Amniotic epithelial cell (primary cell): ENCODE measurements at places on chromosomes 1 and 21.
A peak's percentile ranks its signal among the peaks of the same experiment; 100 is the strongest.

DNA sequence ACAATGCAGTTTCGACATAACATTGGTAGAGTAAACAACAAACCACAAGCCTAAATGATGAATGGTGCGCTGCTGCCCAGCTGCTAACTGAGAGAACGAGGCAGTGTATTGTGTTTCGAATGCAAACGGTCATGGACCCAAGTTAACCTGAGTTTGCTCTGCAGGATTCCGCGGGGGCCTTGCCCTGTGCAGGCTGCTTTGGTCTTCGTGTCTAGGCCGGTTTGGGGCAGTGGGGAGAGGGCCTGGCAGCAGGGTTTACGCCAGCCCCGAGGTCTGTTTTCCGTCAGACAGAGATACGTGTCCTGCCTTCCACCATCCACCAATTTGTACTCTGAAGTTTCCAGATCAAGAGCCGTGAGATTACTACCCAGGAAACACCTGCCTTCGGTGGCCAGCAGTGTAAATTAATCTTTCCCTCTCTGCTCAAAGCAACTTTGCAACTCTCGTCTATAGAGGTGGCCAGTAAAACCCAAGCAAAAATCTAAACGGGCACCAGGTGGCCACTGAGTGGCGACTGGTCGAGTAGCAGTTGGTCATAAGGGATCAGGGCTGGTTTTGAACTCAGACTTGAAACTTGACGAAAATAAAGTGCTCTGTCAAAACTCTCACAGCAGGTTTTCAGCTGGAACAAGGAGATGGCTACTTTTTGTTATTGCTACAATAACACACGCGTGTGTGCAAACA is 6.3 kb upstream of the PRDM15 start:
- peak; percentile 93 for DNase-seq

- DNase-seq = peak; percentile 2
Observed at GRCh38 chr1:71621785-71622184, 541.0 kb upstream of the ZRANB2 start.

DNA sequence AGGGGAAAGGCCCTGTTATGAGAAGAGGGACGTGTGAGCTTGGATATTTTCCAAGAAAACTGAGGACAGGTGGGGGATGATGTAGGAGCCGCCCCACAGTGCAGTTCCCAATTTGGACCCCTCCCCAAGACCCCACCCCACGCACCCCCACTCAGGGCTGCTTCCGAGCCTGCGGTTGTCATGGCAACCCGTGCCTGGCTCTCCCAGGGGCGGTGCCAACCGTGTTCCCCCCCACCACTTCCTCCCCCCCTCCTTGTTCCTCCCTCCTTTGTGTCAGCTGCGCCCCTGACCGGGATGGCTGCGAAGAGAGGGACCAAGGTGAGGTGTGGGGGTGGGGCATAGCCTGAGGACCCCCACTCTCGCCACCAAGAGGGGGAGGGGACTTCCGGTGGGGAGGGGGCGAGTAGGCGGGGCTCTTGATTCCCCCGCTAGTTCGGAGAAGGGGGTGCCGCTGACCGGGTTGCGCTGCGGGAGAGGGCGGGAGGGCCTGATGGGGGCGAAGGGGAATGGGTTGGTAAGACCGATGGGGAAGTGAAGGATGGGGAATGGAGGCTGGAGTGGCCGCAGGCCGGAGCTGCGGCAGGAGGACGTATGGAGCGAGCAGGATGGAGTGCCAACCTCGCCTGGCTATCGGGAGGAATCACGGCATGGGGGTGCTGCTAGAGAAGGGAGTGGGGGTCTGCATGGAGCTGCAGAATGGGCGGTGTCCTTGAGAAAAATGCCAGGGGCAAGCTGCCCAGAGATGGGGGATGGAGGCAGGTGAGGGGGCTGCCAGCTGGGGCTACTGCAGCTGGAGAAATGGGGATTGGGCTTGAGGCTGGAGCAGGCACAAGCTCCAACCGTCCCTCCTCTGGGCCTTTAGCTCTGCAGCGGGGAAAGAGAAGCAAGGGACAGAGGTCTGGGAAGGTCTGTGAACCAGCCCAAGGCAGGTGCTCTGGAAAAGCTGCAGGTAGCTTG is 953 bp downstream of the TRIM46 start:
- DNase-seq = peak; percentile 24

GRCh38 chr1:91515994-91516393 is 15.3 kb downstream of the CDC7 start:
- DNase-seq = no peak

DNA sequence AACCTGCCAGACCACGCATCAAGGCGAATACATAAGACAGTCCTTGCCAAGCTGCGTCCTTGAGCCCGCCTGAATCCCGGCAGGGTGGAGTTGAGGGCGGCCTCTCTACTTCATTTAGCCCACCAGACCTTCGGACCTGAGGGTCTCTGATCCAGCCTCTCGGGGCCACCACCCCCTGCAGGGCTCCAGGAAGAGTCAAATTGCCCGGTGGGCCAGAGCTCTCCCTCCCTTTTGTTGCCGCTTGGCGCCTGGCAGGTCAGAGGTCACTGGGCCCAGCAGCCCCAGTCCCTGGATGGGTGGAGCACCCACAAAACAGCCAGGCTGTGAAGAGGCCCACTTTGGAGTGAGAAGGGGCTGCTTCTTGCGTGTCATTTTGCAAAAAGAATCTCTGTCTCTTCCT is 9.0 kb downstream of the GNG4 start:
- DNase-seq = no peak

- no peak for DNase-seq
Observed at GRCh38 chr21:46211786-46212720, 16.5 kb downstream of the LSS start.

GRCh38 chr1:21926814-21927532 is 10.1 kb downstream of the HSPG2 start:
- DNase-seq = peak; percentile 51

DNA sequence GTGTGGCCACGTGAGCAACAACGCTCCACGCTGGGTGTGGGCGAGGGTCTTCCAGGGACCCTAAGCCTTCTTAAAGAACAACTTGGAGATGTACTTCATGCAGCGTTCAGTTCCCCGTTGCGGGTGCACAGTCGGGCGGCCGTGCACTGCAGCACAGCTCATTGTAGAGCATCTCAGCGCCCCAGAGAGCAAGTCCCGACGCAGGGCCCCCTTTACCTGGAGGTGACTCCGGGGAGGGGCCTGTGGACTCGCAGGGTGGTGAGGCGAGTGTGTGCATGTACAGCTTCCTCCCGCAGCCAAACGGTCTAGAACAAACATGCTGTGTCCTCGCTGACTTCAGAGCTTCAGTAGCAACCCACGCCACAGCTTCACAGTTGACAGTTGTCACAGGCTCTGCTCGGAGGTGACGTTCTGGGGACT is 19.5 kb downstream of the RRP1 start:
- DNase-seq = no peak

DNA sequence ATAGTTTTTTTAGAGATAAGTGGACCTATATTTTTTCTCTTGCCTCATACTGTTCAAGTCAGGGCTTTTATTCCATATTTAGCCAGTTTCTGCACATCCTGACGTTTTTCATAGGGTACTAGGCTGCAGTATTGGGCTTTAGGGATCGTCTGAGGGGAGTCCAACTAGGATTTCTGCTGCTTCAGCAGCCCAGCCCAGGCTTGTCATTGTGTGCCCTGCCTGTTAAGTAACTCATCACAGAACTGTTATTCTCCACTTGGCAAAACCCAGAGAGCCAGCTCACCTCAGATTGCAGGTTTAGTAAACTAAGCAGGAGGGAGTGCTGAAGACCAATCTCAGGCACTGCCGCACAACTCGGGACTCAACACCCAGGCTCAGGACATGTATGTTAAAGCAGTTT is 2.8 kb downstream of the GALNT2 start:
- no peak for DNase-seq

- DNase-seq = peak; percentile 63
Observed at GRCh38 chr1:22611530-22611947, 24.9 kb upstream of the C1QA start.

- no peak for DNase-seq
Observed at GRCh38 chr1:156789621-156790318, 22.4 kb downstream of the PRCC start.

GRCh38 chr1:205240118-205240517 is 12.4 kb downstream of the TMCC2 start:
- no peak for DNase-seq

DNA sequence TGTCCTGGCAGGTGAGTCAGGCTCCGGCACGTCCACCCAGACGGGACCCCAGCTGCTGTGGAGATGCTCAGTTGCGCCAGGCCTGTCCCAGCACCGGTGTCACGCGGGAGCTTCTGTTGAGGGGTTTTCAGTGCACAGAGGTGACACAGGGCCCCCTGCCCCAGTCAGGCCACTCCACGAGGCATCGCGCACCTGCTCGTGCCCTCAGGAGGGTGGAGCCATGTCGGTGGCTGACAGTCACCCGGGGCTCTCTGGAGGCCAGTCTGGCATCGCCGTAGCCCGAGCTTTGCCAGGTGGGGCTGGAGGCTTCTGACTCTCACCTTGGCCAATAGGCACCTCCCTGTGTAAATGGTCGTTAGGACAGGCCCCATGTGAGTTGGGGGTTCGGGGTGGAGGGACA is 11.1 kb downstream of the TMEM240 start:
- no peak for DNase-seq

DNA sequence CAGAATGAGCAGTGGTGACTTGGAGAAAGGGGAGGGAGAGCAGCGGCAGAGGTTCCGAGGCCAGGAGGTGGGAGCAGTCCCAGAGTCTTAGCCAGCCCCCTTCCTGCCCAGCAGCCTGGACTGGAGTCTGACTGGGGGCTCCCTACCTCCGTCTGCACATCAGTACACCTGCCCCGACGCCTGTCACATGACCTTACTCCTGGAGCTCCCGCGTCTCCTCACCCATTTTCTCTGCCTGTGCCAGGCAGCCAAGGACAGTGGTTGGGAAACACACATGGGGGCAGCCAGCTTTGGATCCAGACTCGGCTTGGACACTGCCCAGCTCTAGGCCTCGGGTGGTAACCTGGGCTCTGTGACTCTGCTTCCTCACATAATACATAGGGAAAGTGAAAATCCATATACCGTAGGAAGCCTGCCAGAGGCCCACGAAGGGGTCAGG is 16.9 kb downstream of the ACTRT2 start:
- no peak for DNase-seq

- DNase-seq = no peak
Observed at GRCh38 chr1:19360016-19360415, 47.9 kb downstream of the SLC66A1 start.

- DNase-seq = no peak
Observed at GRCh38 chr1:106875622-106876021, 180.9 kb upstream of the PRMT6 start.

DNA sequence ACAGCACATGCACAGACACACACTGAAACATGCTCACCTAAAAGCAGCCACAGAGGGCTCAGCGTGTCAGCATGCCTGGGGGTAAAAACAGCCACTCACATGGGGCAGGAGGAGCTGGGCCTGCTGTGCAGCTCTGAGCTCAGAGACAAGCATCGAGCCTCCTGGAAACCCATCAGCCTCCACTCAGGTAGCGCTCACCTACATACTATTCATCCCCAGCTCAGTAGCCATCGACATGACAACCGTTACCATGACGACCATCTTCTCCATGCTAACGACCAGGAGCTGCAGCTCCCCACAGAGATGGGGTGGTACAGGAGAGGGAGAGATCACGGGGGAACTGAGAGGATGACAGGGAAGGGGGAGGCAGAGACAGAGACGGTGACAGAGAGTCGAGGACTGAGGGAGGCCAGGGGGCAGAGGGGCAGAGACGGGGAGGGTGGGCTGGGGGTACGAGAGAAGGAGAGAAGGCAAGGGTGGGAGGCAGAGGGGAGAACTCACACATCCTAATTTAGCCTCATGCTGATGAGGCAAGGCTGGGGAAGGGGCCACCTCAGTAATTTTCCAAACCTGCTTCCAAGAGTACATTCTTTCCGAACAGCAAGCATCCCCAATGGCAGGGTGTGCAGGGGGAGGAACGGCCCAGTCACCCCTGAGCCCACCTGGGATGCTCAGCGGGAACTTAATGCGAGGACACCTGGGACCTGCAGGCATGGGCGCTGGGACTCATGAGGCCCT is 28.4 kb downstream of the SDC3 start:
- DNase-seq = no peak

DNA sequence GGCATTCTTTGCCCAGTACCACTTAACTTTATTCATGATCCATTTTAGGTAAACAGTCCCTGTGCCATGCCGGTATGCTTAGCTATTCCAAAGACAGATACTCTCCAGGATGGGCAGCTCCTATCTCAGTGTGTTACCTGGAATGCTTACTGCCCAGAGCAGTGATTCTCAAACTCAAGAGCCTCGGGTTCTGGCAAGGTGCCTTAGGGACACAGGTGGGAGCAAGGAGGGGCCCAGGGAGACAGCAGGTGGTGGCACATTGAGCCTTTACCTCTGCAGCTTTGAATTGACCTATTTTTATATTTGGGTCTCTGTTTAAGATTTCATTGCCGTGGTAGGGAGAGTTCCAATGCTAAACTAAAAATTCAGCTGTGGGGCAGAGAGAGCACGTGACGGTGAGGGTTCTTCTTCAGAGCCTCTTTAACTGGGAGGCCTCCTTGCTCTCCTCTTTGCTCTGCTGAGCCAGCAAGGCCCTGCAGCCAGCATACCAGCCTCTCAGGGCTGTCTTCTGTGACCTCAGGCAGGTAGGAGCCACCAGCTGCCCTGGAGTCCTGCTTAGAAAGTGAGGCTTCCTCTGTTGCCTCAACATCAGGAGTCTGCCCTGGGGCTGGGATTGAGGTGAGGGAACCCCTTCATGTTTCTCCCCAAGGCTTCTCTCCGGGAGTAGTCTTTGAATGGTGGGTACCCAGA is 20.2 kb downstream of the PHGDH start:
- no peak for DNase-seq

- peak; percentile 55 for DNase-seq
Observed at GRCh38 chr1:218945050-218945449, 228.6 kb upstream of the LYPLAL1 start.

DNA sequence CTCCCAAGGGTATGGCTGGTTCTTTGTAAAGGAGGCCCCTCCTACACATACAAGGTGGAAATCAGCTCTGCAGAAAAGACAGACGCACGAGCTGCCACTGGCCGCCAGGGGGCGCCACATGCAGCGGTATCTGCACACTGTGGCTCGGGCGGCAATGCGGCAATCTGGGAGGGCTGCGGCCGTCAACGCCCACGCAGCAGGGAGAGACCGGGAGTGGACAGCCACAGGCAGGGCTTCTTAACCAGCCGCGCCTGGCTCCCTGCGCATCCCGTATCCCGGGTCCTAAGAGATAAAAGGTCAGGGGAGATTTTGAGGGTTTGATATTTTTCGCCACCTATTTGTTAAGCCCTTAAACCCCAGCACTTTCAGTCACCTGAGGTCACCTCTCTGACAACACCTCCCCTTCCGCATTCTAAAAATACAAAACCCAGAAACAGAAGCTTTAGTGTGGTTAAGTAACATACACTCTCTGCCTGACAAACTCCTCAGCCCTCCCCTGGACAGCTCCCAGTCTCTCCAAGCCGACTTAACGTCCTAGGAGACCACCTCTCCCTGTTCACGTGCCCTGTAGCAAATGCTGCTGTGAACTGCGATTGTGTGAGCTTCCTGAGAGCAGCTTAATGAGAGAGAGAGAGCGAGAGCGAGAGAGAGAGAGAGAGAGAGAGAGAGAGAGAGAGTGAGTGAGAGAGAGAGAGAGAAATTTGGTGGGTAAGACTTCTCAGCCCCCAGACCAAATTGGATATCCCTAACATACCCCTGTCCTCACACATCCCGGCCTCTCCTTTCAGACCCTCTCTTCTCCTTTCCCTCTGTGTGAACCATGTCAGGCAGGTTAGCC is 13.5 kb upstream of the KCNA2 start:
- peak; percentile 64 for DNase-seq
